ENCODE measurements at places on chromosomes 3 and 15.
A peak's percentile ranks its signal among the peaks of the same experiment; 100 is the strongest.

DNA sequence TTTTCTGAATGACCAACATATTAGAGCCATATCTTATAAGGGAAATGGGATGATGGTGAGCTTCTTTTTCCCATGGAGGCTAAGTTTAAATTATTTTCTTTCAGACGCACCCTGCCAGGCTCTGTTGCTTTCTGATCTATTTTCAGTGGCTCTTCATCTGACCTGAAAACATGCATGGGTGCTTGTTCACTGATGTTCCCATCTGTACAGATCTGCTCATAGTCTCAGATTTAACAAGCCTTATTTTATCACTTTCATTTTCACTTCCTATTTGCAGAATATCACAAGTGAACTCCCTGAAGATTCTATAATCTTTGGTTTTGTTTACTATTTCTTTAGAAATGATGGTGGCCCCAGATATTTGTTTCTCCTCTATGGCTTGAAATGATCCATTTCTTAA, 31.1 kb upstream of the SUCLG2 start:
- DNase-seq, result no peak

GRCh38 chr15:98955961-98956723, 51.5 kb downstream of the PGPEP1L start:
- DNase-seq, result no peak

DNA sequence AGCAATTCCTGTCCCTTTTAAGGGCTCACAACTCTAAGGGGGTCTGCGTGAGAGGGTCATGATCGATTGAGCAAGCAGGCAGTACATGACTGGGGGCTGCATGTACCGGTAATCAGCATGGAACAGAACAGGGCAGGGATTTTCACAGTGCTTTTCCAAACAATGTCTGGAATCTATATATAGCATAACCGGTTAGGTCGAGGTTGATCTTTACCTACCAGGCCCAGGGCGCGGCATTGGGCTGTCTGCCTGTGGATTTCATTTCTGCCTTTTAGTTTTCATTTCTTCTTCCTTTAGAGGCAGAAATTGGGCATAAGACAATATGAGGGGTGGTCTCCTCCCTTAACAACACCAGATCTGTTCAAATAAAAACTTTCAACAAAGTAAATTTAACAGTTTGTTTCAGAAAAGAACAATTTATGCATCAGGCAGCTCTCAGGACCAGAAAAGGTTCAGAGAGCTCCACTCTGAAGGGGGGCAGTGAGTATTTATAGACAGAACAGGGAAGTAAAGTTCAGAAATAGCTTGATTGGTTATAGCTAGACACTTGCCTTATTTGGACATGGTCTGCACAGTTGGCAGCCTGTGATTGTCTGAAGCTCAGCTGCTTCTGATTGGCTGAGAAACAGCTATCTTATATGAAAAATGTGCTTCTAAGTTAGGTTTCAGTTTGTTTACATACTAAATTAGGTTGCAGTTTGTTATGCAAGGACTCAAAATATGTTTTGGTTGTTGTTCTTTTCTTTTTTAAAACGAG, 17.2 kb upstream of the B4GALT4 start:
- DNase-seq, result no peak

- DNase-seq, result no peak
Measured at GRCh38 chr15:99614749-99615288, 49.0 kb downstream of the MEF2A start.

- DNase-seq, result no peak
Measured at GRCh38 chr3:8453153-8453552, 48.5 kb upstream of the LMCD1 start.

DNA sequence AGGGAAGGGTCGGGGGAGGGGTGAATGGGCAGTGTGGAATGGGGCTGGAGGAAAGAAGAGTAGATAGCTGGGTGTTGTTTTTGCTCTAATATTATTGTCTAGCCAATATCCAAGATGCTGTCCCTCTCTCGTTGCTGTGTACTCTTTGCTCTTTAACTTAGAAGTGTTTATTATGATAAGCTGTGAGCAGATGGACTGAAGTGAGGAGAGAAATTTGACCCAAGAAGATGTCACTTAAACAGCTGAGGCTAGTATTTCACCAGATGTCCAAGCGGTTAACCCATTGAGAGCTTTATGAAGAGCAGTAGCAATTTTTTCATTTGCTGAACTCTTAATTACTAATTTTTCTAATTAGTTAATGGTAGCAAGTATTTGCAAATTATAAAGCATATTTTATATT, 212.2 kb upstream of the TP63 start:
- no peak for DNase-seq

DNA sequence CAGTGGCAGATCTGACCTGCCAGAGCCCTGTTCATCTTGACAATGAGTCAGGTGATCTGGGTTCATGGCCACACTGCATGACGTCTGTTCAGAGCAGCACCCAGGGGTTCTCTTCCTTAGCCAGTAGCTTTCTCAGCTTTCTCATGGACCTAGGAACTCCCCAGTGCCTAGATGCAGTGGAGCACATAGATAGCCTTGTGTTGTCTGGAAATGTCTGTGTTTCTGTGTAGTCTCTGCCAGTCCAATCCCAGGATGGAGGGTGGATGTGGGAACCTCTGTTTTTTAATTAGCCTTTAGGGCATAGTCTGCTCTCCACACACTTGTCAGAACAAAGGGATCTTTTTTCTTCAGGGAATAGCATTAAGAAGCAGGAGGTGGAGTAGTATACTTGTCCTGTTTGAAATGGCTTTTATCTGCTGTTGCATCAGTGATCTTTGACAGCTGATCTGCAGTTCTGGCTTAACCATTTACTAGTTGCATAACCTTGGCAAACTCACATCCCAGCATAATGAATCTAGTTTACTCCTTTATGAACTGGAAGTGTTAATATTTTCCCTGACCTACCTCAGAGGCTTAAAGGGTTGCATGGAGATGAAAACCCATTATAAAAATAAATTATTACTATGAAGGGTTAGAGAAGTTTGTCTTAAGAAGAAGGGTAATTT, 16.1 kb upstream of the CACNA1D start:
- DNase-seq, result no peak

DNA sequence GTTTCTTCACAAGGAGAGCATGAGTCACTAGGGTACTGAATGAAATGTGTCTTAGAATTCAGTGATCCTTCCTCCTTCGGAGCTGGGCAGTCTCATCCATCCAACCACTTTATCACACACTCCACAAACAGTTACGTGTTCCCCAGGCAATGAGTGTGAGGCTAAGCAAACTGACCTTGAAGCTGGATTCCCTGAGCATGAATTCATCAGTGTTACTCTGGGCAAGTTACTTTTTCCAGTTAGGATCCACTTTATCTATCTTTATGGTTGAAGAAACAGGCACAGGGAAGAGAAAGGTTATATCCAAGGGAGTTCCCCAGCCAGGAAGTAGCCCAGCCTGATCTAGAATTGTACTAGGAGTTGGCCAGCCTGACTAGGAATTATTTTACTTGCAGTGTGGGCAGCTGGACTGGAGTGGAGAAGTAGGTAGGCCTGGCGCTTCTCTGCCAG, 17.1 kb upstream of the GCNT3 start:
- no peak for DNase-seq

- DNase-seq, result no peak
Measured at GRCh38 chr15:50260969-50261496, 4.5 kb downstream of the HDC start.

DNA sequence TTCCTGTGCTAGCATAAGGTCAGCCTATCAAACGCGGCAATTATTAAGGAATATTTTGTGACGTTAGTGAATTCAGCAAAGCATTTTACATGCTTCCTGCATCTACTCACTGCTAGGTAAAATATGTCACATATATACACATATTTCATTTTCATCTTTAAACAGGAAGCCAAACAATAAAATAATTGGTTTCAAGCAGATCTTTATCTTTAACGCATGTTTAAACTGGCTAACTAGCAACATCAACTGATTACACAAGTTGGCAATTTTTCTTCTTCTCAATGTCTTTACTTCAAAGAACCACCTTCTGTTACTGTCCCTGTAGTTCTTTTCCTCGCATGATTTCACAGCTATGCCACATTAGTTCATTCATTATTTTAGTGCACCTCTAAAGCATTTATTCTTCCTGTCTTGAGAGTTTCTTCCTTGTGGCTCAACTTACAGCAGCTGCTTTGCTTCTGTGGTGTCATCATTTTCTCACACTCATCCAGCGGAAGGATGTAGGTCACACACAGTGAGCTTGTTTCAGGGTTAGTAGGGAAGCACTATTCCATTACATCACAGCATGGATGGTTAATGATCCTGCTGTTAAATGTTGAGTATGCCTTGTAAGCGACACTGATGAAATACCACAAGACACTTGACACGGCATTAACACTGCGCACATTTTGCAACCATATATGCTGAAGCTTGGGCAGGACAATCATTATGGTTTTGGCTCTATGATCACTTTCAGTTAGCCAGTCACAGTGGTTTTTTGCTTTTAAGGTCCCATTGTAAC, 2.3 kb upstream of the BCHE start:
- DNase-seq, result no peak

DNA sequence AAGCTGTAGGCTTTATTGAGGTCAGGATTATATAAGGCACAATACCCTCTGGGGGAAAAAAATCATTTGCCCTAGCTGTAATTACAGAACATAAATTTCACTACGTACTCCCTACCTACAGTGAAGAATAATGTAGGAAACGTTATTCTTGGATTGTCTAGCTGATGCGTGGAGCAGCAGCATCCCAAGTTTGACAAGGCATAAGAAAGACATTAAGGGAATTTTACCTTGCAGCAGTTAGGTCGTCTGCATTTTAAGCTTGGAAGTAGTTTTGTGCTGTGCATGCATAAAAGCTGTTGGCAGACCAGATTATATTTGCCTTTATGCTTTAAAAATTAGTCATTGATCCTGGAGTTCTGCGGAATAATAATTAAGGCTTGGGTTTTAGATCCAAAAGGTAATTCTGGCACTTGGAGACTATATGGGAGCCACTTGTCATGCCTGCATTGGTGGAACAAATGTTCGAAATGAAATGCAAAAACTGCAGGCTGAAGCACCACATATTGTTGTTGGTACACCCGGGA, 2.2 kb downstream of the EIF4A2 start:
- DNase-seq, result no peak

- no peak for DNase-seq
Measured at GRCh38 chr15:100994597-100995446, 75.7 kb downstream of the LRRK1 start.

GRCh38 chr3:166518040-166518439, 680.8 kb upstream of the BCHE start:
- no peak for DNase-seq

GRCh38 chr15:29208352-29208751, 61.3 kb downstream of the NSMCE3 start:
- DNase-seq, result no peak

DNA sequence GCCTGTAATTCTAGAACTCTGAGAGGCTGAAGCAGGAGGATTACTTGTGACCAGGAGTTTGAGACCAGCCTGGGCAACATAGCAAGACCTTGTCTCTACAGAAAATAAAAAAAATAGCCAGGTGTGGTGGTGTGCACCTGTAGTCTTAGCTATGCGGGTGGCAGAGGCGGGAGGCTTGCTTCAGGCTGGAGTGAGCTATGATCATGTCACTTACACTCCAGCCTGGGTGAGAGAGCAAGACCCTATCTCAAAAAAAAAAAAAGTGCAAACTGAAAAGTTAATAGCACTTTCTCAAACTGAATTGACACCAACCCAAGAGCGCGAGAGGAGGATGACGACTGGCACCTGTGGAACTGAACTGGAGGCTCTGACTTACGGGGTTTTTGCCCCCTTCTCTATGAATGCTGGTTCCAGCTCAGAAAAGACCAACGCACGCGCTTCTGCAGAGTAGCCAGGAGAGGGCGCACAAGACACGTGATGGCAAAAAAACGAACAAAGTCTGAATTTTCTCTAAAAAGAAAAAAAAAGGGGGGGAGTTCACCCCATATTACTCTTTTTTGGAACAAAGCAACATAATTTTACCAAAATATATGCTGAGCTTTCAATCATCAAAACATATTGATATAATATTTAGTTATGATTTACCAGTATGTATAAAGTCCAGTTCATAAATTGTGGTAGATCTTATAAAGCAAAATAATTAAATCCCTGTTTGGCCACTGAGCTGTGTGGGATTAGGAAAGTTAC, 23.7 kb downstream of the CFAP92 start:
- peak; percentile 25 for DNase-seq

- no peak for DNase-seq
Measured at GRCh38 chr15:75353604-75354003, 6.8 kb downstream of the NEIL1 start.

GRCh38 chr3:124034016-124034843, 42.3 kb upstream of the ROPN1 start:
- DNase-seq, result no peak

DNA sequence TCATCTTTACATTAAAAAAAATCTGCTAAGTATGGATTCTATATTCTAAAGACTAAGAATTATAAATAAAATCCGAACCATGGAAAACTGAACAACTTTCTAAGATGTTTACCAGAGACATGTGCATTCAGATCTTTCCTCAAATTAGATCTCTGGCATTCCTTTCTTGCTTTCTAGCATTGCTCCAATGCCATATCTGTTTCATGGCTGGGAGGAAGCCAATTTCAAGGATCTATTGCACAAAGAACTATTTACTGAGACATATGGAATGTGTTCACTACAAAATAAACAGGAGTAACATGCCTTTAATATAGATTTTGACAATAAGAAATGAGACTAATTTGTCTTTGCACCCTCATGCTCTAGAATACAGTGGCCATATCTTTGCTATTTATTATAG, 45.1 kb upstream of the NANOGP8 start:
- no peak for DNase-seq

GRCh38 chr3:36114353-36114752, 266.0 kb upstream of the STAC start:
- no peak for DNase-seq

DNA sequence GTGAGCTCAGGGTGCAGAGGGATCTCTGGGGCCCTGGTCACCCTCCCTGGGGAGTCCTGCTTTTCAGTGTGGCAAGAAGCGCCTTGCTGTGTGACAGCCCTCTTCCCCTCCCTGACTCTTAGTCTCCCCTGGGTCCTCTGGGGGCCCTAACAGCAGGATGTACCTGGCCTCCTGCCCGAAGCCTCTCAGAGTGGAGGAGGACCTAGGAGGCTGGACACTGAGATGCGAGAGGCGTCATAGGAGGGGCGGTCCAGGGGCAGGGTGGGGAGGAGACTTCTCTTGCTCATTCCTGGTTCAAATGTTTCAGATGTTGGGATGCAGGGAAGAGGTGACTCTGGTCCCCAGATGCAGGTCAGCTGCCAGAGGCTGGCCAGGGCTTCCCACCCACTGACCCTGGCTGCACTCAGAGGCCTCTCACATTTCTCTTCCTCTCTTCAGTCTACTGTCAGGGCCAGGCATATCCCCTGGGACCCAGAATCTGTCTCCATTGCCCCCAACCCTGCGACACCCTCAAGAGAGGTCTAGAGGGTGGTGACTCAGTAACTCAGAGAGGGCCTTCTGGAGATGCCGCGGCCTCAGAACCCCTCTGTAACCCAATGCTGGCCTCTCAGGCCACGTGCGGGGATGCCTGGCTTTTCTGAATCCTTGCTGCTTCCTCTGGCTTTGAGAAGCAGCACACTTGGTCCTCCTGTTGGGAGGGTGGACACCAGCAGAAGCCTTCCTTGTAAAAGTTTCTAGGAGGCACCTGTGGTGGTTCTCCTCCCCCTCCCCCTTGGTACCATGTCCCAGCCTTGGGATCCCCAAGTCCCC, 25.9 kb downstream of the SNX33 start:
- DNase-seq, result no peak

All from stimulated activated CD4-positive, alpha-beta T cell treated with anti-CD3 and anti-CD28 coated beads, Interleukin-15, amount 100 ng/mL, for 1 hour (primary cell).